ENCODE measurements at places on chromosomes 5 and 9.

DNA sequence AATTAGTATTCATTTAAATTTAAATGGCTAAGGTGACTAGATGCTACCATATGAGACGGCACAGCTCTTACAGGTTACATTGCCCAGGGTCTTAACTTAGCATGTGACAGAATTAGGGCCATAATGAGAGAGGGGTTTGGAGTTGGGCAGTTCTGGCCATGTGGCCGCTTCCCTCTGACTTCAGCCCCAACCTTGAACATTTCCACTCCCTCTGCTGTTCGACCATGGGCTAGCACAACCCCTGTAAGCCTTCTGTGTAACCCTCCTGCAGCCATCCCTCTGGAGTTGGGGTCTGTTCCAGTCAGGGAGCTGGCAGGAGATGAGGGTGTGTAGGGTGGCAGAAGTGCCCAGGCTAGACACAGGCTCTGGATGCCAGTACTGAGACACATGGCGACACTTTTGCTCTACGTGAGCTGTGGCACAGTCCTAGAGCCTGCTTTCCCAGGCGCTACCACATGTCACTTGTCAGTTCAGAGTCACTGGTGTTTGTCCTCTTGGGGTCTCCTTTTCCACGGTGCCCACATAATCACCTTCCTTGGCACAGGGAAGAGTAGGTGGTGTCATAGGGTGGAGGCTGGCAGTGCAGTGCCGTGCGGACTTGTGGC lies 128.7 kb upstream of the PITX1 start:
- no peak for DNase-seq

DNA sequence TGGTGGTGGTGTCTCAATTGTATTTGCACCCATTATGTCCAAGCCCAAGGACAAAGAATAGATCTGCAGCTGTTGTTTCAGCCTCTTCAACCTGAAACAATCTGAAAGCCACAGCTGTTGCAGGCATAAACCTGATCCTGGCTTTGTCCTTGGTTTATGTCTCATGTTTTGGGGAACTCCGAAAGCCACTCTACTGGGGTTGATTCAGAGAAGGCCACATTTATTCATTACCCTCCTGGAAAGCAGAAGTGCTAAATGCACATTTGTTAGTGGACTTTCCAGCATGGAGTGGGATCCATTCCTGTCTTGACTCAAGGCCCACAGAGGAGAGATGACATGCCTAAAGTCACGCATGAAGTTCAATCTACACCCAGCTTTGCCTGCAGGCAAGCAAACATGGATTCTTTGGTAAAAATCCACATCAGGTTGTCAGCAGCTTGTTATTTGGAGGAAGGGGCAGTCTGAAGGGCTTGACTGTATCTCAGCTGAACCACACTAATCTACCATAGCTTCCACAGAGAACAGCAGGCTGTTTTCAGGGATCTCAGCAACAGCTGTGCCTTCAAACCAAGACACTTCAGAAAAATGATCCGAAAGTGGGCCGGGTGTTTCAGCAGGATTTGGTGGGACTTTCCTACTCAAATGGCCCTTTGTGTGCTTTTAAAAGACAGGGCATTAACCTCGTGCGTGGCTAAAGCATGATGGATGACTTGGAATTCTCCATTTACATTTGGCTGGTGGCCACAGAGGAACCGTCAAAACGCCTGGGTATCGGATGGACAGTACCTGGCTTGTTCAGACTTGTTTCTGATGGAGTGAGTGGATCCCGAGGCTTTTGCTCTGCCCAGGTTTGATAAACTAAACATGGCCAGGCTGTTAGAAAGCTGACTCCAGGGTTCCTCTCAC lies 36.2 kb upstream of the ADAM19 start:
- DNase-seq = no peak

- DNase-seq = no peak
Measured at GRCh38 chr9:93871286-93871685, 83.9 kb downstream of the BARX1 start.

DNA sequence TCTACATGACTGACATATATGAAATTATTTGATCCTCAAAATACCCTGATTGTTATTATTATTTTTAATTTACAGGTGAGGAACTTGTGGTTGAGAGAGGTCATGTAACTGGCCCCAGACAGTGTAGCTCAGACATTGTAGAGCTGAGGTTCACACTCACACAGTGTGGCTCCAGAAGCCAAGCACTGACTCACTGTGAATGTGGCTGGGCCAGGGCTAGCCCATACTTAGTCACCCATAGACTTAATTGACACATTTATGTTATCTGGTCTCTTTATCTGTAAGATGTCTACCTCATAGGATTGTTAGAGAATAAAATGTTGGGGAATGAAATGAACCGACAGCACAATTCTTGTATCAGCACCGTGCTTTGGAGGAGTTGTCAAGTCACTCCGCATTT lies 24.9 kb upstream of the CCDC112 start:
- DNase-seq = no peak

- DNase-seq = no peak
Measured at GRCh38 chr5:15442193-15442570, 57.8 kb upstream of the FBXL7 start.

- no peak for DNase-seq
Measured at GRCh38 chr9:38727497-38728001, 7.6 kb upstream of the FAM240B start.

GRCh38 chr9:125239631-125240597 lies 1.2 kb downstream of the HSPA5 start:
- DNase-seq = no peak

DNA sequence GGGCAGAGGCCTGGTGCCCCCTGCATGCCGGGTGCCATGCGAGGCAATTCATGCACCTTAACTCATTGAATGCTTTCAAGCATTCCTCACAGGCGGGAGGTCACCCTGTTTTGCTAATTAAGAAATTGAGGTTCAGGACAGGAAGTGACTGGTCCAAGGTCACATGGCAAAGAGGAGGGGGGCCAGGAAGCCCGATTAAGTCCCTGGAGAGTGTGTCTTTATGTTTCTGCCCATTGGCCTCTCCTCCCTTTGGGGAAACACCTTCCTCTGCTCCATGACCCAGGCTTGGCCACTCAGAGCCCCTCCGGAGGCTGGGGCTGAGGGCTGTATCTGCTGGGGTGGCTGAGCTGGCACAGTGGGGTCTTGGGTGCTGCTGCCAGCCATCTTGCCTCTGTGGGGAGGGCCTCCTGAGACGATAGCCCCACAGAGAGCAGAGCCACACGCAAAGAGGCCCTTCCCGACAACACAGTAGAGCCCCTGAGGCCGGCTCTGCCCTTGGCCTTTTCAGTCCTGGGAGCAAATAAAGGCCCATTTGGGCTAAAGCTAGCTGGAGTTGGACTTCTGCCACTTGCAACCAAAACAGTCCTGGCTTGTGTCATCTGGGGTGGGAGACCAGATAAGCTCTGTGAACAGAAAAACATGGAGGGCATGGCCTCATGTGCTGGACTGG lies 90.8 kb upstream of the NEURL1B start:
- DNase-seq = no peak

- no peak for DNase-seq
Measured at GRCh38 chr5:66174338-66174737, 30.2 kb downstream of the SREK1 start.

GRCh38 chr9:110089681-110090370 lies 118.1 kb downstream of the C9orf152 start:
- no peak for DNase-seq

GRCh38 chr5:181243018-181243563 lies 615 bp downstream of the RACK1 start:
- DNase-seq = no peak

GRCh38 chr5:177233206-177233605 lies 70.3 kb downstream of the RAB24 start:
- no peak for DNase-seq

- DNase-seq = no peak
Measured at GRCh38 chr5:179716286-179716685, 16.3 kb upstream of the MAML1 start.

DNA sequence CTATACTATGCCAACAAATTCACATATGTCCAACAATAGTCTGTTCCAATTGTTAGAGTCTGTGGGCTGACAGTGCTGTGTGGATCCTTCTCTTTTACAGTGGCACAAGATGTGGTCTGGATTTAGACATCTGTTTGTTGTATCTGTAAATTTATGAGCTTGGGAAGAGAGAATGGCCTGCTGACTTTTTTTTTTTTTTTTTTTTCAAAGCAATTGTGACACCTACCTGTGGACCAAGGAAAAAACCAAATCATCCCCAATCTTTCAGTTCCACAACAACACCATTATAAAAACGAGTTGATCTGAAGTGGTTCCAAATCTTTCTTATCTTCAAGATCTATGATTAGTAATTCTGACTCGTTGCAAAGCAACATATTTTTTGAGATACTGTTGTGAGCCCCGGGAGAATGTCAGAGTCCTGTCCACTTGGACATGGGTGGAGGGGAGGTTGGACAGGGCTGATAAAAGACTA lies 4.9 kb downstream of the IRX2 start:
- no peak for DNase-seq

- DNase-seq = no peak
Measured at GRCh38 chr9:87540444-87541105, 42.9 kb downstream of the DAPK1 start.

DNA sequence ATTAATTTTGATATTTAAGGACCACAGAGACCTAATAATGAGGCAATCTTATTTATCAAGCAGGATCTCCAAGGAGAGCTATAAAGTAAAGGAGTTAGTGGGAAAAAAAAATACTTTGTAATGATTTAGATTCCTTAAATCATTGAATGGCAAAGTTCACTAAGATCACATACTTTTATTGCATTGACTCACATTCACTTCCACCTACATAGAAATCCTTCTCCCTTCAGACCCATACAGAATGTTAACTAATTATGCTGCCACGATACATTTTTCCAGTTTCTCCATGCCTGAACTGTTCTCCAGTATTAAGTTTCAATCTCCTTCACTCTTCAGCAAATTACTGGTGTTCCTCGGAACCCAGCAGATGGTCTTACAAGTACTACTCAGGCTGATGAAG lies 388.7 kb downstream of the EFNA5 start:
- DNase-seq = no peak

GRCh38 chr9:117135501-117136098 lies 279.3 kb downstream of the ASTN2 start:
- DNase-seq = no peak

- DNase-seq = no peak
Measured at GRCh38 chr5:100519075-100519474, 16.1 kb upstream of the FAM174A start.

- no peak for DNase-seq
Measured at GRCh38 chr5:63155310-63155631, 576.7 kb downstream of the LRRC70 start.

GRCh38 chr5:61417340-61417739 lies 85.3 kb downstream of the ZSWIM6 start:
- DNase-seq = no peak

DNA sequence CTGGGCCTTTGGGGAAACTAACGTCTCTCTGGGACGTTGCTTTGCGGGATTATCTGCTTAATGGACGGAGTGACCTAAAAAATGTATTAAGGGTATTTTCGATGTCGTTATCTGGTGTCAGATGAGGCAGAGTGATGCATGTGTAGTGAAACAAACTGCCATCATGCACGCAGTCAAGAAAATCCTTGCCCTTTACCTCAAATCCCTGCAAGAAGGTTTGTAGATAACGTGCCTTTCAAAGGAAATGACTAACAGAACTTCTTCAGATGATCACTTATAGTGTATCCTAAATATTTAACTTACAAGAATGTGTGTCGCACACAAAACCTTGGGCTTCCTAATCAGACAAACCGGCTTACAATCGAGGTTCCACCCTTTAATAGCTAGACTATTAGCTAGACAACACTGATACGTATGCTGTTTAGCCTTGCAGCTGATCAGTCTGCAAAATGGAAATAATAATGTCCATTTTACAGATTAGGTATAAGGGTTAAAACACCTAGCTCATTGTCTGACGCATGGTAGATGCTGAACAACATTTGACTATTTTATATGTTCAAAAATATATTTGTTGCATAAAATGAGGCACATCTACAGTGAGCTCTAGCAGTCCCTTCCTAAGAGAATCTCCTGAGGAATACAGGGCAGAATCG lies 541 bp upstream of the TBCA start:
- DNase-seq = no peak

- DNase-seq = no peak
Measured at GRCh38 chr9:73684601-73685000, 532.9 kb downstream of the ANXA1 start.

DNA sequence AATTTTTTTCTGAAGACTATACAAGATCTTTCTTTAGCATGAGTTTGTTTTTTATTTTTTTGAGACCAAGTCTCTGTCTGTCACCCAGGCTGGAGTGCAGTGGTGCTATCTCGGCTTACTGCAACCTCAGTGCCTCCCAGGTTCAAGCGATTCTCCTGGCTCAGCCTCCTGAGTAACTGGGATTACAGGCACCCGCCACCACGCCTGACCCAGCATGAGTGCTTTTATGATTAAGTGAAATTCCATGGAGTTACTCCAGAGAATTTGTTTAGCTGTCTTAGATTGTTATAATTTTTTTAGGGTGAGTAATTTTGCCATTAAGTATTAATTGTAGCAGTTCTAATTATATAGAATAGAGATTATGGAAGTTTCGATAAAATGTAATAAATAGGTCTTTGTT lies 14.3 kb downstream of the YTHDC2 start:
- no peak for DNase-seq

DNA sequence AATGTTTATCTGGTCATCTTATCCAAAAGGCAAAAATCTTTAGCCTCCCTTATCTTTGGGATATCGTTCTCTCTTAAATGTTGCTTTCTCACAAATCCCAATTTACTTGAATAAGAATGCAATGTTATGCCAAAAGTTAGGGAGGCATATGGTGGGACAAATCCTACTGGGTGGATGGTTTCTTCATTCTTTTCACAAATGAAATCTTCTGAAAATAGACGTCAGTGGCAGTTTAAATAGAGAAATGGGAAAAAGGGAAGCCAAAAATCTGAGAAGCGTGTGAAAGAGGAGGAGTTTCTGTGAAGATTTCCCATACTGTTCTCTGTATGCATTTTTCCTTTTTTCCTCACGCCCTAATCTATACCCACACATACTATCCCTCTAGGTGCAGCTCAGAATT lies 2.5 kb upstream of the PCDHAC1 start:
- DNase-seq = no peak

DNA sequence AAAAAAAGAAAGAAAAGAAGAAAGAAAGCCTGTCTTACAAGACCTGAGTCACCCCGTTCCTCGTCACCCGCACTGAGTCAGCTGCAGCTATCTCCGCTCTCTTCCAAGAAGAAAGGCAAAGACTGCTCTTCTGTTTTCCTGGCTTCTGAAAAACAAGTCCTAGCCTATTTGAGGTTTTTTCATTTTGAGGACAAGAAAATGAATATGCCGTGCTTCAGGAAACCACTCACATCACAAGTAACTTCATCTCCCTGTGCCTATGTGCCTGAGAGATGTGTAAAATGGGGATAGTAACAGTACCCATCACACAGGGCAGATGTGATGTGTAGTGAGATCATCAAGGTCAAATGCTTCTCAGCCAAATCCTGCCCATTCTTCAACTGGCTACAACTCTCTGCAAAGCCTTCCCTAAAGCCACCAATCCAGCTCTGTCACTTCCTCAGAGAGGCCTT lies 78.4 kb downstream of the GLDC start:
- no peak for DNase-seq

GRCh38 chr5:107388141-107388861 lies 282.4 kb downstream of the EFNA5 start:
- DNase-seq = no peak

- DNase-seq = no peak
Measured at GRCh38 chr9:109329638-109330258, 8.9 kb upstream of the EPB41L4B start.

GRCh38 chr9:137357166-137357565 lies 55.1 kb upstream of the NRARP start:
- DNase-seq = no peak

- DNase-seq = no peak
Measured at GRCh38 chr5:154258531-154259217, 68.1 kb downstream of the GALNT10 start.

GRCh38 chr9:1383899-1384455 lies 333.8 kb downstream of the DMRT2 start:
- DNase-seq = no peak

Measured in progenitor cell of endocrine pancreas (in vitro differentiated cells).